ENCODE measurements at places on chromosomes 6 and 20.

DNA sequence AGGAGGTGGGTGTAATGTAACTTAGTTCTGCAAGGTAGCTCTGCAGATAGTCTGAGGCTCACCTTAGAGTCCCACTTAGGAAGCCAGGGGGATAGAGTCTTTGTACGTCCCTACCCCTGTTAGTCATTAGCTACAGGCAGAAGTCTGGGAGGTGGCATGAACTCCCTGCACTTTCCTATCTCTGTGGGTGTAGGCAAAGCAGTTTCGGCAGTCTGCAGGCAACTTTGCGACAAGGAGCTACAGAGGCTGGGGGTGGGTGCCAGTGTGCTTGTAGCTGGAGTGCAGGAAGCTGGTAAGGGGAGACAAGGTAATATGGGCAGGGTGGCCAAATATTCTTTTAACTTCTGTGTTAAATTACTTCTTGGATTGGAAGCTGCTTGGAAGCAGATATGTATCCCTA, 45.7 kb downstream of the NKAIN2 start:
- no peak for DNase-seq

GRCh38 chr6:7323074-7323473, 10.1 kb upstream of the SSR1 start:
- DNase-seq: no peak

DNA sequence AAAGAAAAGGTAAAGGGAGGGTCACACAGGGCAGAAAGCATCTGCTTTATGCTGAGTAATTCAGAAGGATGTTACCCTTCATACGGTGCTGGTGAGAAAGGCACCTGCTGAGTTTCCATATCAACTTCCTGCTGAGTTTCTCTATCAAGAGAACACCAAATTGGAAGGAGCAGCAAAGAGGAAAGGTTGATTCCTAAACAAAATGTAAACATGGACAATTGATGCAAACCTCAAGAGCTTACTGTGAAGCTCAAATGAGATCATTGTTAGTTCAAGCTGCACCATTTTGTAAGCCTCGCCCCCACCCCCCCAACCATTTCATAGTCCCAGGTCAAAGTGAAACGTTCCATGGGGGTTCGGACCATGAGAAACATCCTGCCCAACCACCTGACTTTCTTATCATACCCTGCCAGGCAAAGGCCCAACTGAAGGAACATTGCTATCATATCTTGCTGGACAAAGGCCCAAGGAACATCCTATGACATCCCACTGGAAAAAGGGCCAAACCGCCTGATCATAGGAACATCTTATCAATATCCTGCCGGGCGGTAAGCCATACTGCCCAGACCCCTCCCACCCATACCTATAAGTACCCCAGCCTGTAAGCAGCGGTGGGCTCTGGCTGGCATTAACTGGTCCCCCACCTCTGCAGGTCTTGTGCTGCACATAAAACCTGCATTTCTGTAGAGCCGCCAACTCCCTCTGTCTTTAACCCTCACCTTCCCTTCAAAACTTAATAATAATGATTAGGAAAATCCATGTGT, 171.6 kb downstream of the UBE3D start:
- DNase-seq: no peak

- no peak for DNase-seq
Observed at GRCh38 chr20:37524859-37525708, 2.6 kb downstream of the BLCAP start.

DNA sequence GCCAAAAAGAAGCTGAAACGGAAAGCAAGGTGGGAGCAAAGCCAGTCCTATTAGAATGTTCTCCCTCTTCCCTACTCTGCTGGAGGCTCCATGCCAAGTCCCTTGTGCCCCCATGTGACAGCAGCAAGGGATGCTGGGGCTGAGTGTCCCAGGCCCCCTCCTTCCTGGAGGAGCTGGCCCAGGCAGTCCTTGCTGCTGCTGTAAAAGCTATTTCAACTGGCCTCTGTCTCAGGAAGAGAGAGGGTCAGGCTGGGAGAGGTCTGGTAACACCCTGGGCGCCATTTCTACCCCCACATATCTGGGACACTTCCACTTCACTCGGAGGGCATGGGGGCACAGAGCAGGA, 25.0 kb downstream of the TTBK1 start:
- DNase-seq: no peak

DNA sequence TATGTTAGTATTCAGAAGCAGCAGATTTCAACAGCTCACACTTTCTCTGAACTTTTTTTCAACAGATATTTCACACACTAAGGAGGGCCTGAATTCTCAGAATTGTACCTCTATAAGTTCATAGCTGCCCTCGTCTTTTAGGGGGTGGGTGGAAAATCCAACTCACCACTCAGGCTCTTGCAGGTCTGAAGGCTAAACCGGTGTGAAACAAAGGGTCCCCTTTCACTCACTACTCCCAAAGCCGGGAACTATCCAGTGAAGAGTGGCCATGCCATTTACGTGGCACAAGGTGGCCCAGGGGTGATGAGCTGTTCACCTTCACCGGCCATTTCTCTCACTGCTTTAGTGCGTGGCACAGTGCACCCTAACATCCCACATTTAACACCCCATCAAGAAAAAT, 24.2 kb downstream of the TBC1D7 start:
- DNase-seq: no peak

DNA sequence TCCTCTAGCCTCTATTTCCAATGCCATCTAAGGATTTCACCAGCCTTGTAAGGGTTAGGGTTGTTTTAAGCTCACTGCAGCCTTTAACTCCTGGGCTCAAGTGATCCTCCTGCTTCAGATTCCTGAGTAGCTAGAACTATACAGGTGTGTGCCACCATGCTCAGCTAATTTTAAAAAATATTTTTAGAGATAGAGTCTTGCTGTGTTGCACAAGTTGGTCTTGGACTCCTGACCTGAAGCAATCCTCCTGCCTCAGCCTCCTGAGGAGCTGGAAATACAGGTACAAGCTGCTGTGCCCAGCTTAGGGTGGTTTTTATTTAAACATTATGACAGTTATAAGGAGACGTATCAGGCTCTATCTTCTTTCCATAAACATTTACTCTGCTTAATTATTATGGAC, 26.5 kb downstream of the ANKRD6 start:
- DNase-seq: no peak

DNA sequence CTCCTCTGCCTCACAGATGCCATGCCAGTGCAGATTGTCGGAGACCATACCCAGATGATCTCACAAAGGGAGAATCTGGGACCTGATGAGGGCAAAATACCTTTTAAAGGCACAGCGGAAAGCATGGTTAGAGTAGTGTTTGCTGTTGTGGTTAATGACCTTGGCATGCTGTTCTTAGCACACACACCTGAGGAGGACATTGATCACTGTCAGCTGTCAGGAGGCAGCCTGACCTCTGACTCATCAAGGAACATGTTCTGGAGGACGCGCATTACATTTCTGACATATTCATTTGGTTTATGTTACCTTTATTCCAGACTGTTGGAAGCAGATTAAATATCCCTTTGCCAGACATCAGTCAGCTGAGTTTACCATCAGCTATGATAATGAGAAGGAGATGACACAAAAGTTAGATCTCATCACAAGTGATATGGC, 57.1 kb downstream of the GOPC start:
- peak; percentile 32 for DNase-seq

GRCh38 chr6:83707829-83708545, 914 bp downstream of the SNAP91 start:
- DNase-seq: no peak

GRCh38 chr20:36893801-36894200, 17.9 kb downstream of the TLDC2 start:
- DNase-seq: no peak

- DNase-seq: peak; percentile 37
Observed at GRCh38 chr20:45138561-45139300, 14.5 kb upstream of the WFDC12 start.

DNA sequence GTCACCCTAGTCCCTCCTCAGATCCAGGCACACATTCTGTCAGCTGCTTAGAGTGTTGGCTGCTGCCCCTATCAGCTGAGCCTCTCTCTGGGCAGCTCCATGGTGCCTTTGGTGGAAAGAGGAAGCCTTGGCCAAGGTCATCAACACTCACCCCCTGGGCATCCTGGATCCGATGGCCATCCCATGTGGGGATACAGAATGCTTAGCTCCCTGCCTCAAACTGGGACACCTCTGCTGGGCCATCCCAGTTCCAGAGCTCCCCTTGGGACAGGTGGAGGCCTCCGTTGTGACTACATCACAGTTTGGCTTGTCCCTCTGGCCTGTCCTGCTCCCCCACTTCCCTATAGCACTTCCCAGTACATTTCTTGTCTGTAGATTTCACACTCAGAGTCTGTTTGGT, 45.6 kb downstream of the TOX2 start:
- DNase-seq: no peak

- DNase-seq: no peak
Observed at GRCh38 chr6:5103250-5103649, 18.1 kb downstream of the PPP1R3G start.

DNA sequence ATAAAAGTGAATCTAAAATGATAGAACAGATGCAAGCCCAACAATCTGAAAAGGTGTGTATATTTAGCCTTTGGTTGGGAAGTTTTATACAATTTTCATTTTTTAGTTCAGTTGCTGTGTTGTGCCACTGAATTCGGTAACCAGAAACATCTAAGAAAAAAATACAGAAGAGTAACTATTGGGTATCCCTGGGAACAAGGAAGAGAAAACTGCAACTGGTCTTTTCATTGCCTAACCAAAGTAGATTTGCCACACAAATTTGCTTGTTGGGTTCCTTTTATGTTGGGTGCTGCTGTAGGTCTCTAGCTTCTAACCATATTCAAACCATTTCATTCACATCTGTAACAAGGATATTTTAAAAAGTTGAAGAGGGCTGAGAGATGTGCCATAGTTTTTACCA, 2.8 kb upstream of the TMEM30A start:
- DNase-seq: no peak
